ENCODE measurements at places on chromosomes 7 and 10.

DNA sequence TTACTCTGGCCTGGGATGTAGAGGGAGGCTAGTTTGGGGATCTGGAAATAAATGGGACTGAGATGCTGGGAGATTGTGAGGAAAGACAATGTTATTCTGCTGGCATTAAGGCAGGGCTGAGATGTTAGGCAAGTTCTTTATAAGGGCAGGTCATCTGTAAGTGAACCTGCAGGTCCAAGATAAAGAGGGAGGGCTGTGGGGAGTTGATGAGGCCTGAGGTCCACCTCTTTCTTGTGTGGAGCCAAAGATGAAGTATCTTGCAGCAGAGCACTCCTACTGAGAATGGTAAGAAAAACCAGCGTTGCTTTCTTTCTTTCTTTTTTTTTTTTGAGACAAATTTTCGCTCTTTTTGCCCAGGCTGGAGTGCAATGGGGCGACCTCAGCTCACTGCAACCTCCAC lies 19.1 kb downstream of the CYCS start:
- no peak for DNase-seq

GRCh38 chr7:51366930-51367613 lies 50.5 kb upstream of the COBL start:
- no peak for DNase-seq

DNA sequence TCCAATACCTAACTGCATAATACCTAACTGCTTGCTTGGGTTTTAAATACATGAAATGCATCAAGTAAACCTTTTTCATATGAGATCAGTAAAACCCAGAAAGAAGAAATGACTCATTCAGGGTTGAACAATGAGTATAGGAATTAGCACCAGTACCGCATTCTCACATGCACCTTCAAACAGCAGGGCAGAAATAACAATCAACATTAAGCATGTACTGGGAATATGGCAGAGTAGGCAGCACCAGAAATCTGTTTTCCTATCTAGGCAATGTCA lies 850.3 kb upstream of the SORCS1 start:
- DNase-seq = no peak

GRCh38 chr7:34086064-34086463 lies 180.7 kb downstream of the BMPER start:
- DNase-seq = no peak
